ENCODE measurements at places on chromosomes 1 and 21. TPM values are rescaled to one million over a fixed set of nuclear protein-coding genes. Genes with fewer than 3 reads are reported as not detected.

- no peak overlapping the region for H3K4me3 ChIP-seq
- H3K4me1 ChIP-seq, result peaks cover 3% of the 10 kb centered on the region
- DNase-seq, result no peak
- no peak overlapping the region for H3K27ac ChIP-seq
Observed at GRCh38 chr21:43304206-43304605, 122.7 kb downstream of the SIK1 start.

DNA sequence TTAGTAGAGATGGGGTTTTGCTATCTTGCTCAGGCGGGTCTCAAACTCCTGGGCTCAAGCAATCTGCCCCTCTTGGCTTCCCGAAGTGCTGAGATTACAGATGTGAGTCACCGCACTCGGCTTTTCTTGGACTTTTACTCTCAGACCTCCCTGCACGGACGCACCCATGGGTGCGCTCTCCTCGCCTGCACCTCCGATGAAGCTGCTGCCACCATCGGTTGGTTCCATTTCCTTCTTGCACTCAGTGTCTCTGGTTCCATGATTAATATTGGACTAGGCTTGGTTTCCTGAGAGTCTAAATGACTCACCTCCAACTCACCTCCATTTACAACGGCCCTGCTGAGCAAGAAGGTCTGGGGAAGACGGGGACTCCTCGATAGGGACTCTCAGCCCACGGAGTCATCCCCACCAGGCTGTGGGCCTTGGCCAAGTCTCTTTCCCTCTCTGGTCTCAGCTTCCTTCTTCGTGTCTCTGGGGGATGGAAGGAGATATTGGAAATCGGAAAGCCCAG lies 6.7 kb upstream of the TNFRSF8 start:
- no peak overlapping the region for H3K4me3 ChIP-seq
- H3K27me3 ChIP-seq, result peaks cover 9% of the 10 kb centered on the region
- DNase-seq, result peak; percentile 34
- H3K36me3 ChIP-seq, result no peaks in the 10 kb centered on the region
- peaks cover 64% of the 10 kb centered on the region for H3K4me1 ChIP-seq

GRCh38 chr1:29458737-29459619 lies 222.7 kb downstream of the PTPRU start:
- no peaks in the 10 kb centered on the region for H3K36me3 ChIP-seq
- H3K27me3 ChIP-seq, result peaks cover 1% of the 10 kb centered on the region
- DNase-seq, result no peak
- H3K27ac ChIP-seq, result no peak overlapping the region

ACKR1 gene
- not detected for total RNA-seq

TEX38 gene
- total RNA-seq, result not detected

GRCh38 chr1:242185731-242186130 lies 186.8 kb upstream of the MAP1LC3C start:
- no peak overlapping the region for H3K27ac ChIP-seq
- no peaks in the 10 kb centered on the region for H3K4me1 ChIP-seq
- DNase-seq, result no peak
- peaks cover 3% of the 10 kb centered on the region for H3K27me3 ChIP-seq

GNL2 gene
- 76.4 TPM for total RNA-seq

DNA sequence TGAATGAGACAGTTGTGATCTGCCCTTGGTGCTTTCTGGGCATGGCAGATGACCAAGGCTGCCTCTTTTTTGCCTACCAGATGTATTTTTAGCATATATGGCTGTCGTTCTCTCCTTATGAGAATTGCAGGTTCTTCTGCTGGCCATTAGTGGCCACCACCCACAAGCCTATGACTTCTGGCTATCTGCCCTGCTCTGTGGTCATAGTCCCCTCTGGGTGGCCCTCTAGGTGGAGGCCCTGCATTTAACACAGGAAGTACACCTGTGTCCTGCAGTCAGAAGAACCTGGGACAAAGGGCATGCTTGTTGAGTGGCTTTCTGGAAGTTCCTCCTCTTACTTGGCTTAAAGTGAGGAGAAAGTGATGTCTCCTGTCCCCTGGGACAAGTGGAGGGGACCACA lies 6.5 kb downstream of the FCAMR start:
- H3K27ac ChIP-seq, result no peak overlapping the region
- no peaks in the 10 kb centered on the region for H3K36me3 ChIP-seq
- peaks cover 35% of the 10 kb centered on the region for H3K4me1 ChIP-seq
- H3K27me3 ChIP-seq, result no peaks in the 10 kb centered on the region

S100A16 gene
- total RNA-seq, result not detected

All from activated CD8-positive, alpha-beta T cell treated with anti-CD3 and anti-CD28 coated beads for 36 hours (primary cell).